Mesendoderm (in vitro differentiated cells): ENCODE measurements at places on chromosomes 3 and 15.

- no peak for DNase-seq
Observed at GRCh38 chr3:123791417-123791816, 92.7 kb downstream of the MYLK start.

GRCh38 chr3:123067689-123068600 is 1.1 kb downstream of the PDIA5 start:
- DNase-seq = peak; percentile 87

- no peak for DNase-seq
Observed at GRCh38 chr3:56962206-56962605, 98.3 kb upstream of the SPATA12 start.

- DNase-seq = no peak
Observed at GRCh38 chr3:127329631-127330285, 41.9 kb upstream of the PRR20G start.

DNA sequence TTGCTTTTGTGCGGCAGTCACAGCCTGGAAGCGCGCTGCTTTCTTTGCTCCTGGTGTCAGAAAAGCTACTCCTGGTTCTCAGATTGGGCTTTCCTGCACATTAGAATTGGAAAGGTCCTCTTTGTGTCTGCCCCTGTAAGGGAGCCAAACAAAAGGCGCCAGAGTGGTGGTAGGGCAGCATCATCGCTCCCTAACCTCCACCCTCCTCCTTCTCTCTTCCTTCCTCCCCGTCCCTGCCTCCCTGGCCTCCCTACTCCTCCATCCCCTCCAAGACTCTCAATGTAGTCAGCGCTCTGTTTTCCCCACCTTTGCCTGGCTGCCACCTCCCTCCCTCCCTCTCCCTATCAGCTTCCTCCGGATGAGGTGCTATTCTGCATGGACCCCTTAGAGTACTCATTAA is 65.3 kb downstream of the SH3GL3 start:
- peak; percentile 53 for DNase-seq

- DNase-seq = no peak
Observed at GRCh38 chr3:192834428-192834827, 83.2 kb downstream of the MB21D2 start.

DNA sequence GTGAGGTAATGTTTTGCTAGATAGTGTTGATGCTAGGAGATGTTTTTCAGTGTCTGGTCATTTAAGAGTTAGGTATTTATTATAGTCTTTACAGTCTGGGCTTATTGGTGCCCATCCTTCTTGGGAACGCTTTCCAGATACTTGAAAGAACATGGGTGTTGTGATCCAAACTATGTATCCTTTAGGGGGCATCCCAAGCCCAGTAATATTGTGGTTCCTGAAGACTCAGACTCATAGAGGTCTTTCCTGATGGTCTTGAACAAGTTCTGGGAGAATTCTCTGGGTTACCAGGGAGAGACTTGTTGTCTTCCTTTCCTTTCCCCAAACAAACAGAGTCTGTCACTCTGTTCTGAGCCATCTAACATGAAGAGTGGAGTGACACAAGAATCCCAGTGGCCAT is 99.7 kb upstream of the LRRC3B start:
- peak; percentile 59 for DNase-seq

DNA sequence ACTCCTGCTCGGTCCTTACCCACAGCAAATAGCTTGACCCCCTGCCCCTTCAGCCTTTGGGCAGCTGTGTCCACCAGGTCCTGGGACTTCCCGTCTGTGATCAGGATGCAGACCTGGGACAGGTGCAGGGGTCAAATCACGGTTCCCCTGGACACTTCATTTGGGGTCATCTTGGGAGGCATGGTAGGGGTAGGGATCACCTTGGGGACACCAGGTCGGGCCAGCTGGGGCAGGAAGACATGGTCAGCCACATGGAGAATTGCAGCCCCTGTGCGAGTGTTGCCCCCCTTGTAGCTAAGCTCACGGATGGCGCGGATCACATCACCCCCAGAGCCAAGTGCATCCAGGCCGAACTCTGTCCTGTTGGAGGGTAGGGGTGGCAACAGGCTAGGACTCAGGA is 1.8 kb downstream of the COL7A1 start:
- DNase-seq = no peak

- DNase-seq = no peak
Observed at GRCh38 chr15:37014137-37014536, 86.2 kb downstream of the MEIS2 start.

DNA sequence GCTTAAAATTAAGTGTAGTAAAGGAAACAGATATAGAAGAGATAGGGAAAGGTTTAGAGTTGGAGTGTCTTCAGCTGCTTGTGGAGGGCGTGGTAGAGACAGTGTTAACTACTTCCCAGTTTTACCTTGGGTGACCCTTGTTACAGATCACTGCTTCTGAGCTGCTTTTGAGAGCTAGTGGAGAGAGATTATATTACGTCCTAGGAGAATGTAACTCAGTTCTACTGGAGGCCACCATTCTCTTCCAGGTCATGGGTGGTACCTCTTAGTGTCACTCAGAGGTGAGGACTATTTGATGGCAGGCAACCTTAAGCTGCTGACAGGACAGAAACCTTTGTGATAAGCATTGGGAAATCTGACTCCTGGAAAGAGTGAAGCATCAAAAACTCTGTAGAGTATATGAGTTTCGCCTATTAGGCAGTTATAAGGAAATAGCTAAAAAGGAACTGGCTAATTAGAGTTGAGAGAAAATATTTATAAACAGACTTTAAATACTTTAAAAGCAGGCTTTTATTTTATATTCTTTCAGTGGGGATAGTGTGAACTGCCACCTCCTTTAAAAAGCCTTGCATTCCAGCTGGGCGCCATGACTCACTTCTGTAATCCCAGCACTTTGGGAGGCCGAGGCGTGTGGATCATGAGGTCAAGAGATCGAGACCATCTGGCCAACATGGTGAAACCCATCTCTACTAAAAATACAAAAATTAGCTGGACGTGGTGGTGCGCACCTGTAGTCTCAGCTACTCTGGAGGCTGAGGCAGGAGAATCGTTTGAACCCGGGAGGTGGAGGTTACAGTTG is 106.5 kb downstream of the ZNF609 start:
- peak; percentile 50 for DNase-seq

GRCh38 chr3:120441776-120442175 is 9.0 kb downstream of the FSTL1 start:
- no peak for DNase-seq
